ENCODE measurements at places on chromosomes 12 and 14. TPM values are rescaled to one million over a fixed set of nuclear protein-coding genes. Genes with fewer than 3 reads are reported as not detected.

The LRTM2 gene
- total RNA-seq: not detected

The CPSF6 gene
- total RNA-seq: 96.0 TPM

The TIMM9 gene
- 94.9 TPM for total RNA-seq

The ACOT6 gene
- total RNA-seq: not detected

The ERBB3 gene
- 20.5 TPM for total RNA-seq

The STAC3 gene
- 2.5 TPM for total RNA-seq

The OLR1 gene
- total RNA-seq: 0.36 TPM

The PRMT5 gene
- 61.7 TPM for total RNA-seq

The DDIT3 gene
- total RNA-seq: 38.2 TPM

The PDZRN4 gene
- 71.5 TPM for total RNA-seq

The RASAL1 gene
- total RNA-seq: under 0.01 TPM

Measured in sigmoid colon (tissue), 7 donors.